PC-9 (cell line): ENCODE measurements at places on chromosomes 2 and 18.
A peak's percentile ranks its signal among the peaks of the same experiment; 100 is the strongest.

DNA sequence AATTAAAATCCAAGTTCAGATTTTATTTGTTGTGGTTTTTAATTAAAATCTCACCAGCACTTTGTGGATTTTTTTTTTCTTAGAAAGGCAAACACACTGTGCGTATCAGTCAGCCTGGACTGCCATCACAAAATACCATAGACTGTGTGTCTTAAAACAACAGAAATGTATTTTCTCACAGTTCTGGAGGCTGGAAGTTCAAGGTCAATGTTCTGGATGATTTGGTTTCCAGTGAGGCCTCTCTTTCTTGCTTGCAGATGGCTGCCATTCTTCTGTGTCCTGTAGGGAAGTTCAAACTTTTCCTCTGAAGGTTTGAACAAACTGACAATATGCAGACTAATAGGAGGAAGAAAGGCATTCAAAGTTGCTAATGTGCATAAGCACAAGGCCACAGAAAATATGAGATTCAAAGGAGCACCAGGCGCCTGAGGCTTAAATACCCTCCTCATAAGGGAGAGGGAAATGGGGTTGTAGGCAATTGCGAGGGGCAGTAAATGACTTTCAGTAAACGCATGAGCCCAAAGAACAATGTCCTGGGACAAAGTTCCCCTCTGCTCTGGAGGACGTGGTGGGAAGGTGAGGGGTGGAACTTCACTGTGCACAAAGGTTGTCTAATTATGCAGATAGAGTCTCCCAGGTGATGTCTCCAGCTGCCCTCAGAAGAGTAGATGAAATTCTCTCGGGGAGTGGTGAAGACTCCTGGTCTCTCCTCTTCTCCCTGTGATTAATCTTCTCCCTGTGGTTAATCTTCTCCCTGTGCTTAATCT is 26.5 kb upstream of the KCNF1 start:
- H3K4me3 ChIP-seq, result no peak overlapping the region
- H3K36me3 ChIP-seq, result no peaks in the 10 kb centered on the region
- no peaks in the 10 kb centered on the region for H3K4me1 ChIP-seq
- DNase-seq, result peak; percentile 9
- H3K27ac ChIP-seq, result no peak overlapping the region
- H3K27me3 ChIP-seq, result 0 out of 2 replicates have a peak, but pooled peaks cover 5% of the 10 kb centered on the region

DNA sequence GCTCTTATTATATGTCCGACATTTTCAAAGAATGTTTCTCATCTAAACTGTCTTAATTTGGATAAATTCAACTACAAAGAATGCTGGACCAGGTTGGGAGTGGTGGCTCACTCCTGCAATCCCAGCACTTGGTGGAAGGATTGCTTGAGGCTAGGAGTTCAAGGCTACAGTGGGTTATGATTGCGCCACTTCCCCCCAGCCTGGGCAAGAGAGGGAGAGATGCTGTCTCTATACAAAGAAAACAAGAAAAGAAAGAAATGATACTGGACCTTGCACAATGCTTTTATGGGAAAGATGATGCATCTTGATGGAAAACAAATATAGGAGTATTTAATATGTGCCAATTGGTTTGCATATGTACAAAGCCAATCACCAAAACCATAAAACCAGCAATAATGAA is 296.7 kb downstream of the LPIN1 start:
- H3K27me3 ChIP-seq, result no peaks in the 10 kb centered on the region
- peaks cover 19% of the 10 kb centered on the region for H3K4me1 ChIP-seq
- H3K4me3 ChIP-seq, result no peak overlapping the region
- H3K27ac ChIP-seq, result no peak overlapping the region
- DNase-seq, result no peak

- H3K27ac ChIP-seq, result no peak overlapping the region
- no peaks in the 10 kb centered on the region for H3K36me3 ChIP-seq
- no peaks in the 10 kb centered on the region for H3K27me3 ChIP-seq
- DNase-seq, result no peak
- no peaks in the 10 kb centered on the region for H3K4me1 ChIP-seq
Measured at GRCh38 chr2:189305291-189305943, 125.9 kb upstream of the COL5A2 start.

DNA sequence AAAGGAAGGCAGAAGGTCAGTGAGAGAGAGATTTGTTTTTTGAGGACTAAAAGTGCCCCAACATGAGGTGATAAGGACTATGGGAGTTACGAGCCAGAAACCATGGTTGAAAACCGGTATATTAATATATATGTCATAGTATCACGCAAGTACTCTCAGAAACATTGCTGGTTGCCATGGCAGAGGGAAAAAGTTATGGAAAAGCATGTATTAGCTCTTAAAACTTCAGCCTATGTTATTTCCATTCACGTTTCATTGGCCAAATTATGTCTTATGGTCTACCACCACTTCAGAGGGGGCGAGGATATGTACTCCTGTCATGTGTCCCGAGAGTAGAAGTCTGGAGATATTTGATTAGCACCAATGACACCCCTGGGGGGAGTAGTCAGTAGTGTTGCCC is 125.9 kb downstream of the LTBP1 start:
- peaks cover 59% of the 10 kb centered on the region for H3K4me1 ChIP-seq
- H3K4me3 ChIP-seq, result no peak overlapping the region
- DNase-seq, result no peak
- no peaks in the 10 kb centered on the region for H3K36me3 ChIP-seq

DNA sequence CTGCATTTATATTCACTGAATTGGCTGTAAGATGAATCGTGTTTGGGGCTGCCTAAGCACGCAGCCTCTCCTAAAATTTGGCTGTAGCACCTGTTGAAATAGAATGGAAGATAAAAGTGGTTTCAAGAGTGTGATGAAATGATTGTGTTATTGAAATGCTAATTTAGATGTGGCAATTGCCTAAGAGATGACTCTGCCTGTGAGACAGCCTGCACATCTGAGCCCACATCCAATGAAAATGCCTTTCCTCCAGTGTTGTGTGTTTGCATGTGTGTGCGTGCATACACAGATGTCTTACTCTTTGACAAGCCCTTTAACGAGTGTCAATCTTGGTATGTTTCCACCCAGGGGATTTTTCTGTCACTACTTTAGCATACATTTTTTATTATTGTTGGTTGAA is 346.9 kb downstream of the MEIS1 start:
- no peaks in the 10 kb centered on the region for H3K36me3 ChIP-seq
- no peak overlapping the region for H3K4me3 ChIP-seq
- no peaks in the 10 kb centered on the region for H3K27me3 ChIP-seq
- no peak for DNase-seq
- H3K4me1 ChIP-seq, result no peaks in the 10 kb centered on the region
- H3K27ac ChIP-seq, result no peak overlapping the region

GRCh38 chr2:166591226-166591625 is 97.2 kb upstream of the SCN7A start:
- no peaks in the 10 kb centered on the region for H3K36me3 ChIP-seq
- H3K4me1 ChIP-seq, result no peaks in the 10 kb centered on the region
- H3K27ac ChIP-seq, result no peak overlapping the region
- no peaks in the 10 kb centered on the region for H3K27me3 ChIP-seq
- H3K4me3 ChIP-seq, result no peak overlapping the region

GRCh38 chr2:215670396-215670795 is 234.5 kb upstream of the FN1 start:
- H3K36me3 ChIP-seq, result no peaks in the 10 kb centered on the region
- no peak for DNase-seq
- H3K4me3 ChIP-seq, result no peak overlapping the region
- H3K27me3 ChIP-seq, result no peaks in the 10 kb centered on the region

DNA sequence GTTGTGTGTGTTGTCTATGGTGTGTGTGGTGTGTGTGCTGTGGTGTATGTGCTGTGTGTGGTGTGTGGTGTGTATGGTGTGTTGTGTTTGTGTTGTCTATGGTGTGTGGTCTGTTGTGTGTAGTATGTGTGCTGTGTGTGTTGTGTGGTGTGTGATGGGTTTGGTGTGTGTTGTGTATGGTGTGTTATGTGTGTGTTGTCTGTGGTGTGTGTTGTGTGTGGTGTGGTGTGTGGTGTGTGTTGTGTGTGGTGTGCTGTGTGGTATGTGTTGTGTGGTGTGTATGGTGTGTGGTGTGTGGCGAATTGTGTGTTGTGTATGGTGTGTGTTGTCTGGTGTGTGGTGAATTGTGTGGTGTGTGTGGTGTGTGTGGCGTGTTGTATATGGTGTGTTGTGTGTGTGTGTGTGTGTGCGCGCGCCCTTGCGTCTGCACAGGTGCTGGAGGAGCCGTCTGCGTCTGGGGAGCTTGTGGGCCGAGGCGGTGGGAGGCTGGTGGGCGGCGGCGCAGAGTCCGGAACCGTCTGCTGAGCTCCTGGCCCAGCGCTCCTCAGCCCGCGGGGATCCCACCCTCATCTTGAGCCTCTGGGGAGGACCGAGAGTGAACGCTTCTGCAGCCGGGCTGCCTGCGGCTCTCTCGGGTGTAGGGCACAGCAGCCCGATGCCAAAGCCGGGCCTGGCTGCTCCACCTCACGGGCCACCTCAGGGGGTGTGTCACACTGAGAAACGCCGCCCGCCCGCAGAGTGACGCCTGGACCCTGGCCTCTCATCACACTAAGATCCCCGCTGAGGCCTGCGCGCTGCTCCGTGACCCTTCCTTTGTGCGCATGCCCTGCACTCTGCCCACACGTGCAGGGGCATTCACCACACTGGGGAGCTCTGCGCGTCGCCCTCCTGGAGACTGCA is 8.8 kb upstream of the ADI1 start:
- peaks cover 12% of the 10 kb centered on the region for H3K4me1 ChIP-seq
- H3K27ac ChIP-seq, result no peak overlapping the region
- no peak overlapping the region for H3K4me3 ChIP-seq

GRCh38 chr18:13566941-13567746 is 159.2 kb downstream of the FAM210A start:
- no peak for DNase-seq
- H3K4me3 ChIP-seq, result no peak overlapping the region
- peaks cover 53% of the 10 kb centered on the region for H3K27me3 ChIP-seq
- H3K27ac ChIP-seq, result no peak overlapping the region
- no peaks in the 10 kb centered on the region for H3K36me3 ChIP-seq
- no peaks in the 10 kb centered on the region for H3K4me1 ChIP-seq

GRCh38 chr2:239512054-239512453 is 111.2 kb upstream of the HDAC4 start:
- H3K4me1 ChIP-seq, result no peaks in the 10 kb centered on the region
- no peaks in the 10 kb centered on the region for H3K36me3 ChIP-seq
- H3K27me3 ChIP-seq, result peaks cover 100% of the 10 kb centered on the region
- no peak overlapping the region for H3K27ac ChIP-seq
- DNase-seq, result no peak

- H3K36me3 ChIP-seq, result no peaks in the 10 kb centered on the region
- no peak for DNase-seq
- H3K27me3 ChIP-seq, result no peaks in the 10 kb centered on the region
- H3K4me1 ChIP-seq, result no peaks in the 10 kb centered on the region
Measured at GRCh38 chr18:40469851-40470250, 1485.2 kb upstream of the PIK3C3 start.

DNA sequence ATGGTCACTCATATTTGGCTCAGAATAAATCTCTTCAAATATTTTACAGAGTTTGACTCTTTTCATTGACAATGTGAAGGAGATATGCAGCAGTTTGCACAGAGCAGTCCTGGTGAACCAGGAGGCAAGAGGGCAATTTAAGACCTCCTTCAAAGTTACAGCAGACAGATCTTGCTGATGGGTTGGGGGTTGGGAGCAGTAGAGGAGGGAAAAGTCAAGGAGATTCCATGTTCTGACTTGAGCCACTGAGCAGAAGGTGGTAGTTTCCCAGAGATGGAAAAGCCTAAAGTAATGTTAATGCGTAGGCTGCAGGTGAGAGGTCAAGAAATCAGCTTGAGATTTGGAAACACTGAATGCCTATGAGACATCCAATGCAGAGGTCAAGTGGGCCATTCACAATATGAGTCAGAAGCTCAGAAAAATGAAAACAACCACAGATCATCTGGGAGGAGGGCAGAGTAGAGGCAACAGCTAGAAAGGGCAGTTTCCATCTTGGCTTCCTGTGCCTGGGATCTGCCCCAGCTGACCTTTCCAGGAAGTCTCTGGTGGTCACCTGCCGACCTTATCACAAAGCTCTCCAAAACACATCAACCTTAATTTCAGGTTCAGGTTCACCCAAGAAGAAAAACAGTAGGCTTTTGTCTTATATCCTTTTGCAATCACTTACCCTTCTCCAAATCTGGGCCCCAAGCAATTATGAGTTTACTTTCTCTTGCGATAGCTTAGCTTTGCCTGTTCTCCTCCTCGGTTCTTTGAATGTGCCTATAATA is 197.5 kb upstream of the ARL4C start:
- H3K27ac ChIP-seq, result peak overlapping the region; percentile 92
- H3K36me3 ChIP-seq, result no peaks in the 10 kb centered on the region; the same call in 1 of the 2 replicates
- H3K4me3 ChIP-seq, result peak overlapping the region; percentile 1; the same call in 1 of the 2 replicates
- H3K27me3 ChIP-seq, result no peaks in the 10 kb centered on the region
- peak; percentile 99 for DNase-seq

DNA sequence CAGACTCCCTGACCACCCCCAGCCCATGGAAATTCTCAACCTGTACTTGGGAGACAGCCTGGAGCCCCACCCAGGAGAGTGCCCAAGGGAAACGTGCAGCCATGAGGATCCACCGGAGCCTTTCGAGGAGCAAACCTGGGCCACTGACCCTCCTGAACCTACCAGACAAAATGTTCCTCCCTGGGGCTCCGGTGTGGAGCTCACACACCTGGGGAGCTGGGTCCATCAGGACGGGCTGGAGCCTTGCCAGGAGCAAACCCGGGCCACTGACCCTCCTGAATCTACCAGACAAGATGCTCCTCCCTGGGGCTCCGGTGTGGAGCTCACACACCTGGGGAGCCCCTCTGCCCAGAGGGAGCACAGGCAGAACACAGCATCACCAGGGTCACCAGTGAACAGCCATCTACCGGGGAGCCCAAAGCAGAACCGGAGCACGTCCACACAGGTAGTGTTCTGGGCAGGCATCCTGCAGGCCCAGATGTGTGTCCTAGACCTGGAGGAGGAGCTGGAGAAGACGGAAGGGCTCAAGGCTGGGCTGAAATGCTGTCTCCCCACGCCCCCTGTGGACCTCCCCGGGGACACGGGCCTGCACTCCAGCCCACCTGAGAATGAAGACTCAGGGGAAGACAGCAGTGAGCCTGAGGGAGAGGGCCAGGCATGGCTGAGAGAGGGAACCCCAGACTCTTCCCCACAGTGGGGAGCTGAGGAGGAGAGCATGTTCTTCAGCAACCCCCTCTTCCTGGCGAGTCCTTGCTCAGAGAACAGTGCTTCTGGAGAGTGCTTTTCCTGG is 8.9 kb downstream of the PSD4 start:
- no peaks in the 10 kb centered on the region for H3K27me3 ChIP-seq
- no peak for DNase-seq
- no peak overlapping the region for H3K27ac ChIP-seq
- H3K36me3 ChIP-seq, result no peaks in the 10 kb centered on the region
- H3K4me1 ChIP-seq, result no peaks in the 10 kb centered on the region

GRCh38 chr18:66011916-66012315 is 261.1 kb downstream of the CDH7 start:
- peaks cover 10% of the 10 kb centered on the region for H3K4me1 ChIP-seq
- DNase-seq, result no peak
- no peak overlapping the region for H3K4me3 ChIP-seq
